ENCODE measurements at places on chromosomes 3 and 15.

DNA sequence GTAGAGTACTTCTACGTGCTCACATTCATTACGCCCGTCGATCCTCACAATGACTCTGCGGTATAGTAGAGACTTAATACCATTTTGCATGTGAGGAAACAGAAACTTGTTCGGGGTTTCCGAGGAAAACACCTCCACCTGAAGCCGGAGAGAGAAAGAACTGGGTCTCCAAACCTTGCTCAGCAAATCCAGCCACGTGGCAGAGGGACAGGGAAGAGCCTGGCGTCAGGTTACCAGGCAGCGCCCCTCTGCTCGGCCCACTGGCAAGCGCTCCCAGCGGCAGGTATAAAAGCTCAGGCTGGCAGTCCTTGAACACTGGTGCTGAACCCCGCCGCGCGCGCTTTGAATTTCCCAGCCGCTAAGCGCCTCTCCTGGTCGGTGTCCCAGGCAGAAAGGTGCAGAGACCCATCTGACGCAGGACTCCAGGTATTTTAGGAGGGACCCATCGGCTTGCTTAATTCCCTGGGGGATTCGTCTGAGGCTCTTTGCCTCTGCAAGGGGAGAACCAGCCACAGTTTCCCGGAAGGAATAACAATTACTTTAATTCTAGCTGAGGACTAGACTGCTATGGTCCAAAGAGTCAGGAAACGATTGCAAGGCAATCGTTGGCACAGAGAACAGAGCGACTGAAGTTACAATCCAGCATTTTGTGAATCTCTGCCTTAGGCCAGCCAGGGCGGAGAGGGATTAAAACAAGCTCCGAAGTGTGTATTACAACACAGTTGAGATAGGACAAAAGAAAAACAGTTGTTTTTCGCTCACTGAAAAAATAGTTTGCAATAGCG lies at the start of gene C2CD4A:
C2CD4A (plus strand) TSS at position 315 of the 785 bp plus-strand sequence. CDS start 637 bp downstream, outside the sequence.
- peak; percentile 72 for DNase-seq

- DNase-seq = no peak
Observed at GRCh38 chr3:20729185-20729584, 543.2 kb upstream of the SGO1 start.

DNA sequence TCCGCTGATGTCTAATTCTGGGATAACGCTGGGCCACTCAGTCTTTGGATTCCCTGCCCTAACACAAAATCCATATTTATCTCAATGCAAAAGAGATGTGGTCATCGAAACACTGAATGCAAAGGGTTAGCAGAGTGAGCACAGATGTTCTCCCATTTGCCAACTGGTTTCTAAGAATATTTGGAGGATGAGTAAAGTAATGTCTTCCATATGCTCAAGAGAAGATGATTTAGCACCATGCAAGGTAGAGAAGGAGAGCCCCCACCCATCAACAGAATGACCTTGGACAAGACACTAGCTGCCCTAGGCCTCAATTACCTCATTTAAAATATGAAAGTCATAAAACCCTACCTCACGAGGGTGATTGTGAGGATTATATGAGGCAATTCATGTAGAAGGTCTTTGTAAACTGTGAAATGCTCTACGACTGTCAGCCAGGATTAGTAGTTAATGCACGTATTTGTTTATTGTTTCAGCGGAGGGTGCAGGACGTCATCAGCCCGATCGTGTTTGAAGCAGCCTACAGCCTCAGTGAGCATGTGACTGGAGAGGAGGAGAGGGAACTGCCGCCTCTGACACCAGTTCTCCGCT lies 232.9 kb upstream of the CTDSPL start:
- DNase-seq = no peak

DNA sequence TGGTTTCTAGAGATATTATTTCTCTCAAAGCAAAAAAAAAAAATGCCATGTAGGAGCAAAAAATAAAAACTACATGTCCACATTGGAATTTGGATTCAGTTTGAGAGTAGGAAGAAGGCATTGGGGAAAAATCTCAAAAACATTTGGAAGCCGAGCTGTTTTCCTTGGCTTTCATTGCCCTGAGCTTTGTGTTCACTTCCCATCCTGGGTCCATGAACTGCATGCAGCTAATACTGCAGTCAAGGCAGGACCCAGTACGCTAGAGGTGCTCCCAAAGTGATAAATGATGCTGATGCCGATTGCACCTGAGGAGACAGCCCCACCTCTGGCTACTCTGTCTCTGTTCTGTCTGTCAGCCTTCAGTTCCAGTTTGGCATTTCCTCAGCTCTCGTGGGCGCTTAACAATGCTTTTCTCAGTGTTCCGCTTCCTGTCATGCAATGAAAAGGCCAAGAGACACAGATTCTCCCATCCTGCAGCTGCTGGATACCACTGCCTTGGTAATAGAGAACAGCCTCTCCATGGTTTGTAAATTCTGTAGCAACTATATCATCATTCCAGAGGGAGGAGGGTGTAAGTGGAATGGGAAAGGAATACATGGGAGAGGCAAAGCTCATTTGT lies 181.8 kb downstream of the RYR3 start:
- DNase-seq = no peak

- no peak for DNase-seq
Observed at GRCh38 chr15:67110361-67110781, 45.0 kb downstream of the SMAD3 start.

DNA sequence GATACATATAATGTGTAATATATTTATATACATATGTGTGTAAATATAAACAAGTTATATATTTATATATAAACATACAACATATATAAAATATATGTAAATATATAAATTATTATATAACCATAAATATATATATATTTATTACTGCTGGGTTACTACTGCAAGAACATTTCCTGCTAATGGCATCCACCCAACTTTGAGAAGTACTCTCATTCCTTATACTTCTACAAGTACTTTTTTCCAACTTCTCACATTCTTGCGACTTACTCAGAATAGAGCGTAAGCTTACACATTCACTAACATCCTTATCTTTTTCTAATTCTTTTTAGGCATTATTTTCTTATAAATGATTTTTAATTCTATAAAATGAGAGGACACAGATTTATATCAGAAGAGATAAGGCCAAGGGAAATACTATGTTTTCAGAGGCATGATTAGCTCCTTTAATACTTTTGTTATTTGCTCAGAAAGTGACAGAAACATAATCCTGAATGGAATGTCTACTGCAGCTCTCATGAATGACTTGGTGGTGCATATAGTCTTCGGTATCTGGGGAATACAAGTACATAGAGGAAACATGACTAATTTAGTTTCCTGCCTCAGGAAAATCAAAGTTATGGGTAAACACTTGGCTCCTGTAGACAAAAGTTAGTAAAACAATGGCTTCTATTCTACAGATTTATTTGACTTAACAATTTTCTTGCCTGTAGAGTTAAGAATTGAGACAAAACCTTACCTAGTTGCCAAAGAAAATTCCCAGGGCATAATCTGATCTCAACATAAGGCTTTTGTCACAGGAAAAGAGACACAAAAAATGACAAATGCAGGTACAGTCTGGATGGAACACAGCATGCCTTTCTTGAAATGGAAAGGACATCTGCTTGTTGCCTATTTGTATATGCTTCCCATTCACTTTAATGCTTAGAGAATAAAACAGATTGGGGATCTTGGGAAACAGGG lies 453.9 kb downstream of the SQOR start:
- no peak for DNase-seq

GRCh38 chr3:118912188-118912587 lies 122.5 kb downstream of the IGSF11 start:
- no peak for DNase-seq

GRCh38 chr3:25618028-25618427 lies 46.7 kb downstream of the TOP2B start:
- no peak for DNase-seq

DNA sequence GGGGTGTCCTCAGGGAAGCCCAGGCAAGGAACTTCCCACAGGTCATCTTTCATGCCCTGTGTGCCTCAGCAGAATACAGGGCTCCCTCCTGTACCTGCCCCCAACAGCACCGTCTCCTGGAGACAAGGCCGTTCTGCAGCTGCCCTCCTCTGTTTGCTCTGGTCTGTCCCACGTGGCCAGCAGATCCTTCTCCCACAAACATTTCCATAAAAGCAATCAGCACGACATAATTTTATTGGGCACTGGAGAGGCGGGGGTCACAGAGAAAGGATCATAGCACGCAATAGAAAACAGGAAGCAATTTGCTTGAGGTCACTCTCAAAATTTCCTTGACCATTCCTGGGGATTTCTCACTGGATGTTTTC lies 29.4 kb downstream of the STARD5 start:
- DNase-seq = no peak

GRCh38 chr3:169722724-169723123 lies 42.1 kb downstream of the TERC start:
- DNase-seq = no peak

All from Kasumi-1 (cell line).